NCI-H510A (cell line): ENCODE measurements at places on chromosomes 7 and 10.

- DNase-seq = no peak
These were observed 82.2 kb downstream of the CUX1 start for GRCh38 chr7:101899616-101900015.

- DNase-seq = no peak
These were observed 43.7 kb downstream of the OSBPL3 start for GRCh38 chr7:24936121-24936824.

DNA sequence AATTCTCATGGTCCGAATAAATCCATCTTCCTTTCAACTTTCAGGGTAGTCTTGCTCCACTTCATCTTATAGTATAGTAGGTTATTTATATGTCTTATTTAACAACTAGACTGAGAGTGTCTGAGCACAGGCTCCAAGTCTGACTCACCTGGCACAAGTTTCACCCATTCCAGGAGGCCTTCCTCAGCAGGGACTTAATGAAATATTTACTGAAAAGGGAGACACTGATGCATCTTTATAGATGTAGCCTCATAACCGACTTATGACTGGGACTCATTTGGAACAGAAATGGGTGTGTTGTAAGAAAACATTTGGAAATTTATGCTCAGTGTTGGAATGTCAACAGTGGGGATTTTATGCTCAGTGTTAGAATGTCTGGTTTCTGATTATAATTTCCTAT, 59.9 kb downstream of the CH25H start:
- DNase-seq = no peak

DNA sequence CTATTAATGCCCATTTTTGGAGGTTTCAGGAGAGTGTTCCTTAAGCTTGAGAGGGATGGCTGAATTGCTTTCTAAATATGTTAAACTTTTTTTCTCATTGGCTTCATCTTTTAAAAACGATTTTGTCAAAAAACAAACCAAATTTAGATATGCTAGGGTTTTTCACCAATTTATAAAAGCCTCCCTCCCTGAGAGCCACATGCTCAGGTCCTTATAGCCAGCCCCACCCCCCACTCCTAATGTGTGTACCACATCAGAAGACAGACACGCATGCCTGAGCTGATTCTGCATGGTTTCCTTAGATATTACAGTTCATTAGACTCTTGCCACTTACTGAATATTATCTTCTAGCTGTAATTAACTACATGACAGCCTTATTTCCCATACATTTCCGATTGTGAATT, 2.0 kb downstream of the CUL1 start:
- DNase-seq = no peak

DNA sequence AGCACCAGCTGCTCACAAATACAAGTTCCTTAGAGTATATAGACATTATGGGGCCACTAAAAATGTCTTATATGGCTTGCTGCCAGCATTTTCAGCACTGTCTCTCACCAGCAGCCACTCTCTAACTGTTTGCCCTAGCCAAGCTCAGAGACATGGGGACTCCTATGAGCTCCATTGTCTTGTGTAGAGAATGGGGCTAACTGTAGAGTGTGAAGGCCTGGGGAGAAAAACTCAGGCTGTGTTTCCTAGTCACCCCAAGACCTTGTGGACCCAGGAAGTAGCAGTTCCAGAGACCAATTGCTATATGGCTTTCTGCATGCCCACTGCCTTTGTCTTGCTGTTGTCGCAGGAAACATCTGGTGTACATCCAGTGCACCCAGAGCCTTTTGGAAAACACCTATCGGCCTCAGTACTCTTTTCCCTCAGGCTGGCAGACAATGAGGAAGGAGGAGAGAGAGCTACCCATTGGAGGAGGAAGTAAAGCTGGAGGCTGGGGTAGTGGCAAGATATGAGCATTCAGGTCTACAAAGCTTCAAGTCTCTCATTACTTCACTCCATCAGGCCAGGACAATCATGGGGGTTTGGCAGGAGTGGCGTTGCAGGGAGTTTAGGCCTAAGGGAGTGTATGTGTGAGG, 28.4 kb downstream of the ENTPD1 start:
- no peak for DNase-seq

GRCh38 chr7:69843653-69844052, 245.4 kb downstream of the AUTS2 start:
- no peak for DNase-seq

GRCh38 chr10:123109466-123109865, 26.3 kb upstream of the HMX3 start:
- no peak for DNase-seq

- no peak for DNase-seq
These were observed 69.8 kb upstream of the PIK3CG start for GRCh38 chr7:106795084-106795876.

DNA sequence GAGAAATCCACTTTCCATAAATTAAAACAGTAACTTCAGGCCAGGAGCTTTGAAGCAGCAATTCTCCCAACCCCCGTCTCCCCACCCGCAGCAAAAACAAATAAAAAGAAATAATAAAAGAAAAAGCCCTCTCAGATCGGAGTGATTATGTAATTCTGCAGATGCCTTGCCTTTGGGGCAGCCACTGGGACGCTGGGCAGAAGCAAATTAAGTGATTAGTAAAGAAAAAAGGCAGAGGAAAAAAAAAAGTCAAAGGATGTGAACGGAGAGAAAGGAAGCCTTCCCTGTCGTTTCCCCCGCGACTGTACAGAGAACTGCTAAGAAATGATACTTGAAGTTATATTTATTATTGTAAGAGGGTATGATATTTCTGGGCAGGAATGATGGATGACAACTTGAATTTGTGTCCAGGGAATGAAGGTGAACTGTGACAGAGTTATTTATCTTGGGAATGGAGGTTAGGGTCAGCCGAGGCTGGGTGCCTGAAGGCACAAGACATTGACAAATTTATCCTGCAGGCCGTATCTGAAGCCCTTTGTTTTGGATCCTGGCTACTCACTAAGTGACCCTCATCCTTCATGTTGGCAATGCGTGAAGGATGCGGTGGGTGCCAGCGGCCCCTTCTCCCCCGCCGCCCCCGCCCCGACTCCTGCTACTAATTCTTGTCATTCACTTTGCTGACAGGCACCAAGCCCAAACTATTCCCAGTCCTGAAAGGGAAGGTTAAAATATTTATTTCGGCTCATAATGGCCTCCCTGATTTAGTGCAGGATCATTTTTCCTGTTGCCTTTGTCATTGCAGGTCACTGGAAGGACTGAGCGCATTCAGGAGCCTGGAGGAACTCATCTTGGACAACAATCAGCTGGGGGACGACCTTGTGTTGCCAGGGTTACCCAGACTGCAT, 604.0 kb downstream of the LRMDA start:
- no peak for DNase-seq

GRCh38 chr7:93211228-93211818, 14.9 kb downstream of the HEPACAM2 start:
- no peak for DNase-seq

DNA sequence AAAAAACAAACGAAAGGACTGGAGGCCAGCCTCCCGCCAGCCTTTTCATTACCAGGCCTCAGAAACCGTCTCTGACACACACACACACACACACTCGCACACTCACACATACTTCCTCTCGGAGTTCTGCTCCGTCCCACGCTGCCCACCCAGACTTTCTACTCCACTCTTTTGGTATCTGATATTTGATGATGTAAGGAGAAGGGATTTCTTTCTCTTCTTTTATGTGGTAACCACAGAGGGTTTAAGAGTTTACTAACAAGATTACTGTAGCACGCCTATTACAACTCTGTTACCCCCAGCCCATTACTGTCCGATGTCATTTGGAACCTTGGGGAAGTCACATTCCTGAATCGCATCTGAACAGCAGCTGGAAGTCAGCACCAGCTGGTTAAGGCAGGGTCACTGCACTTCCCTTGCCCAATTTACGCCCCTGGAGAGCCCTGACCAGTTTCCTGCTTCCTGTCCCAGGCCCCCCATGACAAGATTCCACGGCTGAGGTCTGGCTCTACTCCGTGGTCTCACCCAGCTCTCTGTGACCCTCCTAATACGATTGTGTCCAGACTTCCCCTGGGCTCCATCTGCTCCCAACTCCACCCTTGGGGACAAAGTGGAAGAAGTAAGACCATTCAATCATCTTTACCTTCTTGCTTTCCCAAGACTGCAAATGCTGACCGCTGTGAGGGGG, 1.1 kb downstream of the DENND2A start:
- no peak for DNase-seq

- no peak for DNase-seq
These were observed 186.2 kb downstream of the CFTR start for GRCh38 chr7:117666031-117666430.

- DNase-seq = no peak
These were observed 144.1 kb downstream of the DLG5 start for GRCh38 chr10:77782328-77783061.

GRCh38 chr7:120441850-120442249, 168.9 kb downstream of the KCND2 start:
- DNase-seq = no peak

- DNase-seq = no peak
These were observed 10.7 kb upstream of the POT1 start for GRCh38 chr7:124940306-124940705.

DNA sequence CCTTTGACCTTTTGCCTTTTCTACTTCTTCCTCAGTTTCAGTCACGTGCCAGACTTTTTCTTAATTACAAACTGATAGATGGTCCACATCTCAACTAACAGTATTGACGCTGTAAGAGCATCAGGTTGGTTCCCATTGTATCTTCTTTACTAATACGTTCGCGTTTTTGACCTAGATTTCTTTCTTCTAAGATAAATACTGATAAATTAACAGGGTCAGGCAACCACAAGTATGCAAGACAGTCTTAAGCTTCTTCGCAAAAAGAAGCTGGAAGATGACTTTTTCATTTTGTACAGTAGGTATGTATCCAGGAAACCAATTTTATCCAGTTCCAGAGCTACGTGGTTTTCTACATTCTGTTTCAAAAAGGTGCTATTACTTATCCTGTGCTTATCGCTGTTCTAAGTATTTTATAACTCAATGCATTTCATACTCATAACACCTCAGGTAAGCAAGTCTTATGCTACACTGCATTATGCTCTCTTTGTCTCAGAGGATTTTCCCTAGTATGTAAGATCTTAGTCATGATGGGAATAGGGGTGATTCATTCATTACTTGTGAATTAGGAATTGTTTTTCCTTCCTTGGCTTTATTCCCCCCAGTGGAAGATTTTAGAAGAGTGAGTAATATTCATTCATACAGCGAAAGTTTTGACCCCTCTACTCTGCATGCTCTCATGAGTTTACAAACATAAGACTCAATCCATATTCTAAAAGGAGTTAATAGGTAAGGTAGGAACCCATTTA, 955 bp downstream of the DUS4L start:
- no peak for DNase-seq

DNA sequence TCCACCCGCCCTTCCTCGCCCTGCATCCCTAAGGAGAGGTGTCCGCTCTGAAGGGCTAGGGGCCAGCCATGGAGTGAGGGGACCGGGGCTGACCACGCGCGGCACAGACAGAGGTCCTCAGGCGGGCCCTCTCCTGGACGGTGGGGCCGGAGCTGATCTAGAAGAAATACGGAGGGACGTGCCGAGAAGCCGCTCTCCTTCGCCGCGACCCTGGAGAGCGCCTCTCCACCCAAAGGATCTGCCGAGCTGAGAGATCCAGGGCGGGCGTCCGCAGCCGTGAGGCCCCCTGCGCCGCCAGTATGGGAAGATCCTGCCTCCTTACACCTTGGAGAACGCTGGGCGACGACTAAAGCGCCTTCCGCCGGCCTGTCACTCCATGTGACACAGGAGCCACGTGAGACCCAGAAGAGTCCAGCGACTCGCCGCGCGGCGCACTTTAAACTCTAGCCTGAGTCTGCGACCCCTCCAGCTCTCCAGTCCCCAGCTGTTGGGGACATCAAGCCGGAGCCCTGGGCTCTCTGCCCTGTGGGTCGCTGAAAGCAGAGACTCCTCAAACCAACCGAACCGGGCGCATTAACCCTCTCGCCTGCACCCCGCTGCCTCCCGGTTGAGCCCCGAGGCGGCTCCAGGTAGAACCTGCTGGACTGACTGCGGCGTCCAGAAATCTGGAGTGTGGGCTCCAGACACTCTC, 1.5 kb upstream of the SFMBT2 start:
- no peak for DNase-seq

DNA sequence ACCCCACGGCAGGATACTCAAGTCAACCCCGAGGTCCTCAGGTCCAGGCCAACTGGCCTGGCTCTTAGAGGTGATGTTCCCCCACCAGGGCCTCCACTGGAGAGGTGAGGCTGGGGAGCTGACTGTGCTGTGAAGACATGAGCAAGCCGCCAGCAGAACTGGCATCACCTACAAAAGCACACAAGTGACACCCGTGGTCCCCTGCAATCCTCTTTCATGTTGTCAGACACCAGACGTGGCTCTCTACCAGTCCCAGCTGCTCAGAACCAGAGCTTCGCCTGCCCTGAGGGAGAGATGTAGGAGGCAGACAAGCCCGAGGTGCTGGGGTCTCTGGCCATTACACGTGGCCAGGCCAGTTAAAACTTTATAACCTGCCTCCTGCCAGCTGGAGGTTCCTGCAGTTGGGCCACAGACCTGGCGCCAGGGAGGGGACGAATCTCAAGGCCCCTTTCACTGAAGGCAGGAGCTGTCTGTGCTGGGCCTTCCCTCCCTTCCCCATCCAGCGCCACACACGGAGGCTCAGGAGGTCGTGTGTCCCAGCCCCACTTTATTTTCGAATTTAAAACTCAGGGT, 2.2 kb downstream of the COMTD1 start:
- DNase-seq = no peak

DNA sequence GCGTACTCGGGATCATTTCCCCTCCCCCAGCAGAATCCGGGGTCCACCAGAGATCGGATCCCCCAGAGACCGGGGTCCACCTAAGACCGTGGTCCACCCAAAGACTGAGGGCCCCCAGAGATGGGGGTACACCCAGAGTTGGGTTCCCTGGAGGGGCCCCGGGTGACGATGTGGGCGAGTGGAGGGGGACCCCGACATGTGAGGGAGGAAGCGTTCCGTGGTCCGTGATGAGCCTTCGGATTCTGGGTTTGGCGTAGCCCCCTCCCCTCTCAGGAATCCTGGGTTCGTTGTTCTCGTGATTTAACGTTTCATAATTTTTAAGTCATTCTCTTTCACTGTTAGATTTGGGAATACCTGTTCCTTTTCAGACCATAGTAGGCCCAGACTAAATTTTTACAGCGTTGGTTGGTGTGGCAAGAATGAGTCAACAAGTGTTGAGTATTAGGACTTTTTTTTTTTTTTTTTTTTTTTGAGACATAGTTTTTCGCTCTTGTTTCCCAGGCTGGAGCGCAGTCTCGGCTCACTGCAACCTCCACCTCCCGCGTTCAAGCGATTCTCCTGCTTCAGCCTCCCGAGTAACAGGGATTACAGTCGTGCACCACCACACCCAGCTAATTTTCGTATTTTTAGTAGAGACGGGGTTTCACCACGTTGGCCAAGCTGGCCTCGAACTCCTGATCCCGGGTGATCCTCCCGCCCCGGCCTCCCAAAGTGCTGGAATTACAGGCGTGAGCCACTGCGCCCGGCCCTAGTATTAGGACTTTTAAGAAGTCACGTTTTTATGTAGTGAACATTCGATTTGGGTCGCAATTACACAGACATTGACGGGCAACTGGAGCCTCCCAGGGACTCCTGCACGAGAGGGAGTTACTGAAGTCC, 672 bp downstream of the GTPBP4 start:
- no peak for DNase-seq

DNA sequence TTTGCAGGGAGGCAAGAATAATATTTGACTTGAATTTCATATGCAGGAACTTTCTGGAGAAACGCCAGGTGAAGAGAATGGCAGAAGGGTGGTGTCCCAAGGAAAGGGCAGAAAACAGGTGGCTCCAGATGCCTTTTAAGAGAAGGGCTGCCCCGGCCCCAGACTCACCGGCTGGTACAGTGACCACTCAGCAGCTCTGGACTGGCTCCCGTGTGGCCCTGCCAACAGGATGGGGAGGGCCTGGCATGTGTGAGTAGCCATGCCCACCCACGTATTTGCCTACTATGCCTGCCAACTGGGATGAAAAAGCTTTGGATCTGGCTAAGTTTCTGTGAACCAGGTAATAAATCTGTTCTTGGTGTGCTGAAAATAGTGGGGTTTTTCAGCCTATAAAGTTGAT, 159.5 kb downstream of the PRKAG2 start:
- DNase-seq = no peak
